ENCODE measurements at places on chromosomes 1 and 21.

- no peak for DNase-seq
Observed at GRCh38 chr1:14782741-14783591, 184.5 kb downstream of the KAZN start.

DNA sequence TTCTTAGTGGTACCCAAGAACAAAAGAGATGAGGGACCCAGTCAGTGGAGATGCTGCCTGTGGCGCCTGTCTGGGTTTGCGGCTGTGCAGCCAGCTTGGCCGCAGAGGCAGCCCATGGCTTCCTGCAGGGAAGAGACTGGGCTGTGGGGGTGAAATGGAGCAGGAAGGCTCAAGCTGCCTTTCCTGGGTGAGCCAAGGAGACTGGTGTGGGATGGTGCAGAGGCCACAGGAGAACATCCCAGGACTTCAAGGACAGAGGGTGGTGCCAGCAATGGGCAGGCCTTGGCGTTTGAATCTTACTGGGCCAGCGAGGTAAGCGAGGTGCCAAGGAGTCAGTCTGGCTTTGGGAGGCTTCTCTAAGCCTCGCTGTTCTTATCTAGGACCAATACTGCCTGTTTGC is 26.4 kb downstream of the KCNA10 start:
- no peak for DNase-seq

DNA sequence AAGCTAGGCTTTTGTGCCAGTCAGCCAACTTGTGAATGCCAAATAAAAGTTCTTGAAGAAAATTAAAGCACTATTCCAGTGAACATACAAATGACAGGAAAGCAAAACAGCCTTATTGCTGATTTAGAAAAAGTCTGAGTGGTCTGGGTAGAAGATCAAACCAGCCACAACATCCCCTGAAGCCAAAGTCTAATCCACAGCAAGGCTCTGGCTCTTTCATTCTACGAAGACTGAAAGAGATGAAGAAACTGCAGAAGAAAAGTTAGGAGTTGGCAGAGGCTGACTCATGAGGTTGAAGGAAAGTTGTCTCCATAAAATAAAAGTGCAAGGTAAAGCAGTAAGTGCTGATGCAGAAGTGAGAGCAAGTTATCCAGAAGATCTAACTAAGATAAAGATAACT is 65.9 kb downstream of the LHX4 start:
- no peak for DNase-seq

DNA sequence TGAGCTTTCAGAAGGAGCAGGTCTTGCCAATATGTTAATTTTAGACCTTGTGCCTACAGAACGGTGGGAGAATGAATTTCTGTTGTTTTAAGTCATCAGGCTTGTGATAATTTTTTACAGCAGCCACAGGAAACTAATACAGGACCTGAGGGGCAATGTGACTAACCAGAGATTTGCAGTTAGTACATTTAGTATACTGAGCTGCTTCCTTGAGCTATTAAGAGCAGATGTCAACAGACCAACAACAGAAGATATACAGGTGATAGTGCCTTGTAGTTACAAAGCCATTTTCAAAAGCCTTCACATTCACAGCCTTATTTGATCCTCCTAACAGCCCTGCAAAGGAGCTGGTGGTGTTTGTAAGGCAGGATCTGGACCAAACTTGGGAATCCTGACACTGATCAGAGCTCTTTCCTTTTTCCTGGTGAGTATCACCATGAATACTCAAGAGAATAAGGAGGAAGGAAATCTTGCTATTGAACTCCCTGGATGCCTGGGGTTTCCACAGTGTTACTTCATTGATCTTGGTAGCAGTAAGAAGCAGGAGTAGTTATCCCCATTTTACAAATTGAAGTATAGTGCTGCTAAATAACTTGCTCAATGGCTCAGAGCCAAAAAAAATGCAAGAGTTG is 4.7 kb upstream of the SLAMF1 start:
- peak; percentile 3 for DNase-seq

DNA sequence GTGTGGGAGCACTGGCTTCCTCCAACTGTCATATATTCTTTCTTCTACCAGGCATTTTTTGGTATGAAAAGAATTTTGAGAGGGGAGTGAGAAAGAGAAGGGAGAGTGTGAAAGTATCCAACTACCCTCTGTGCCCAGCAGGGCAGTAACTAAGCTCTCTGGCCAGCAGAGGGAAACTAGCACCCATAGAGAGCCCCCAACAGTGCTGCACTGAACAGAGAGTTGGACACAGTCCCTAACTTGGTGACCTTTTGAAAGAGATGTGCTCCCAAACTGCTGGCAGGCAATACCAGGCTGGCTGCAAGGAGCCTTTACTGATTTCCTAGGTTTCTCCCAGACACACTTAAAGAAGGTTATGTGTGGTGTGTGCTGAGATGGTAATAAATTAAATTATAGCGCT is 118.8 kb upstream of the PBX1 start:
- no peak for DNase-seq

GRCh38 chr1:24317956-24318614 is 1.1 kb upstream of the GRHL3 start:
- peak; percentile 76 for DNase-seq

DNA sequence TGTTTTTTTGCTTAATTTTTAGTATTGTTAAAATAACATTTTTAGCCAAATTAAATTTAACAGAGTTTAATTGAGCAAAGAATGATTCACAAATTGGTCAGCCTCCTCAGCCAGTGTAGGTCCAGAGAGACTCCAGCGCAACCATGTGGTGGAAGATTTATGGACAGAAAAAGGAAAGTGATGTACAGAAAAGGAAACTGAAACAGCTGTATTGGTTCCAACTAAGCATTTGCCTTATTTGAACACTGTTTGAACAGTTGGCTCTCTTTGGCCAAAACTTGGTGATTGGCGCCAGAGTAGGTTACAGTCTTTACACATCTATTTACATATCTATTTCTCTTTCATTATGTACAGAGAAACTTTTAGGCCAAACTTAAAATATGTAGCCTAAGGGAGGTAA is 19.4 kb downstream of the RPS6KC1 start:
- DNase-seq, result peak; percentile 44

DNA sequence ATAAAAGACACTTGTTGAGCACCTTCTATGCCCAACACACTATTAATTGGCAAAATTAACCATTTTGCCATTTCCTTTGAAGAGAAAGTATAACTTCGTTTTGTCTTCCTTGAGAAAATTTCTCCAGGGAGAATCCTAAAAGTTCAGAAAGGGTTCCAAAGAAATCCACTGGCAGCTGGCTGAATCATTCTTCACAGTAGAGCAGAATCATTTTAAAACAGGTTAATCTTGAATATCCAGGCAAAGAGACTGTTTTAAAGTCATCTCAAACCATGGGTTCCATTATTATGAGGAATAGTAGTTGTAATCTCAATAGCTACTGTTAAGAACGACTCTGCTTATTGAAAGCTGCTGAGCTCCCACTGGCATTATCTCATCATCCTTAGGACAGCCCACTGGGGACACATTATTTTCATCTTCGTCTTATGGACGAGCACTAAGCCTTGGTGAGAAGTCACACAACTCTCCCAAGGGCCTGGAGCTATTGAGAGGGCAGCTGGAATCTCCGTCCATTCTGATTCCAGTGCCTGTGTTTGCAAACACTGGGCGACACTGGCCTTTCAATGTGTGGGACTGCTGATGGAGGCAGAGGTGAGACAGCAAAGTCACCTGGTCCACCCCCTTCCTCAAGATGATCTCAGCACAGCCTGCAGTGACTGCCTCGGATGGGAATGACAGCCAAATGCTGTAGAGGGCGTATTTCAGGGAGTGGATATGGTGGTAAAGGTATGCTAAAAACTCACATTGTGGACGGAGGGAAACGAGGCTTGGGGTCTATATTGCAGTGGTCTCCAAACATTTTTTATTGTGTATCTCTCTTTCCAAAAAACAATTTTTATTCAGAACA is 15.3 kb upstream of the PGBD5 start:
- no peak for DNase-seq

DNA sequence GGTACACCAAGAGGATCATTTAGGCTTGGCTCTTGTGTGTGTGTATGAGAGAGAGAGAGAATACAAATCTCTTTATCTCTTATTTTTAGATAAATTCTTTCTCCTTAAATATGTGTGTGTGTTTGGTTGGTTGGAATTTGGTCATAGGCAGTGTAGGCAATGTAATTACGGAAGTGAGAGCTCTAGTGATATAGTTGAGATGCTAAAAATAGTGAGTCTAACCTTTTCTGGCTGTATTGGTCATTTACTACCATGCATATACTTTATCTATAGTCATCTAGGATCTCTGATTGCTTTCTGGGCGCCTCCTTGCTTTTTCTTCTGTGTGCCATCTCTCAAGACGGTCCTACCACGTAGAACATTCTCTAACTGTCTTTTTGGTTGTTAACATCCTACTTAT is 250.2 kb downstream of the NUF2 start:
- no peak for DNase-seq

GRCh38 chr1:19957779-19958178 is 21.6 kb downstream of the PLA2G2A start:
- DNase-seq, result no peak

DNA sequence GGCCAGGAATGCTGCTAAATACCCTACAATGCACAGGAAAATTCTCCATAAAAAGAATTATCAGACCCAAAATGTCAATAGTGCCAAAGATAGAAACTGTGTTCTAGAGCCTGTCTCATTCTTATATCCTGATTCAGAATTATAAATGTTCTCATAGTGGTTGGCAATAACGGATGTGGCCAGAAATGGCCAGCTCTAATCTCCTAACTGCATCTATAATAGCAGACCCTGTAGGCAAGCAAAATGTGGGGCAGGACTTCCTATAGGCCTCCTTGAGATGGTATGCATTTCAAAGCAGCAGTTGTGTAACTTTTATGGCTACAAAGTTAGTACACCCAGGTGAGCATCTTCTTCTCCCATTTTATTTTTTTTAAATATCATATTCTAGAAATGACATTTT is 95.9 kb upstream of the SGIP1 start:
- no peak for DNase-seq

DNA sequence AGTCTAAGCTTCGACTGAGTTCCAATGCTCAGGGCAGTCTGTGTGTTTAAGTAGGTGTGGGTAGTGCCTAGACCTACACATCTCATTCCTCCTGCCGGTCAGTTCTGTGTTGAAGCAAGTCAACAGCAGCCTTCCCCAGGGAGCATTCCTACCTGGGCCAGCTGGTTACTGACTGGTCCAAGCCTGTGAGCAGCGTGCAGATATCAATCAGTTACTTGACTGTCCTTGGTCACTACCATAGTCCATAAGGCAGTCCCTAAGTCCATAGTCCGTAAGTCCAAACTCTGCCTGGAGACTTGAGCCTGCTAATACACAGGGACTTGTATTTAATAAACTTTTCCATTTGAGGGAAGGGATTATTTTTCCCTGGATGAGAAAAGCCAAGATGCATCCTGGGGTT is 171.9 kb downstream of the PGBD5 start:
- DNase-seq, result no peak

- no peak for DNase-seq
Observed at GRCh38 chr1:87358219-87358618, 29.5 kb downstream of the LMO4 start.

GRCh38 chr1:110607536-110608230 is 1.5 kb upstream of the KCNA2 start:
- DNase-seq, result no peak

GRCh38 chr21:42437786-42438185 is 34.1 kb downstream of the UBASH3A start:
- peak; percentile 23 for DNase-seq

DNA sequence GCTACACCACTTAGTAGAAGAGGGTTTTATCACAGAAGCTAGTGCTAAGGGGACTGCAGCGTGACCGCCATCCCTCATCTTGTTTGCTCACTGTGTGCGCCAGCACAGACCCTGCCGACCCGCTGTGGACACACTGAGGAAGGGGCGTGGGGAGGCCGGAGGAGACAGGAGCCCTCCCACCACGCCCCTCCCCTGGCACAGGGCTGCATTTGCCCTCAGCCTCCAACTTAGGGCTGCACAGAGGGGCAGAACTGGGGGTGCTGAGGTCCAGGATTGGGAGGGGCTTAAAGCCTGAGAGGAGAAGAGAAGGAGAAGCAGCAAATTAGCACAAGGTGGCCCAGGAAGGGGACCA is 37.2 kb downstream of the RRP1 start:
- no peak for DNase-seq

GRCh38 chr1:201513498-201514243 is 6.7 kb upstream of the CSRP1 start:
- DNase-seq, result no peak

Data from epithelial cell of esophagus (primary cell).